ENCODE measurements at places on chromosomes 13 and 19.

DNA sequence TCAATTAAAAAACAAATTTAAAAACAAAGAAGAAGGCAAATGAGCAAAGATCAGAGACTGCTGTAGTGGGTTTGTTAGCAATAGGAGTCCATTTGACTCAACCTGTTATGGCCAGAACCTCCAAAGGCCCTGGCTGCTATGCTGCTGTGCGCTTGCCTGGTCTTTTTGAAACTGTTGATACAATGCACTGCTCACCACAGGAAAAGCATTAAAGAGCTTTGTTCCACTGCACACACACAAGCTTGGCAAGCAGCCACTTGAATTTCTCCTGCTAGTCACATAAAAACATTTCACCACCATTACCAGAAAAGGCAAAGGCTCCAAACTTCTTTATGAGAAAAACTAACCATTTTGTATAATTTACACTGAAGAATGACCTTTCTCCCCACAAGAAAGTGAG, 132.2 kb downstream of the FREM2 start:
- no peak for DNase-seq

DNA sequence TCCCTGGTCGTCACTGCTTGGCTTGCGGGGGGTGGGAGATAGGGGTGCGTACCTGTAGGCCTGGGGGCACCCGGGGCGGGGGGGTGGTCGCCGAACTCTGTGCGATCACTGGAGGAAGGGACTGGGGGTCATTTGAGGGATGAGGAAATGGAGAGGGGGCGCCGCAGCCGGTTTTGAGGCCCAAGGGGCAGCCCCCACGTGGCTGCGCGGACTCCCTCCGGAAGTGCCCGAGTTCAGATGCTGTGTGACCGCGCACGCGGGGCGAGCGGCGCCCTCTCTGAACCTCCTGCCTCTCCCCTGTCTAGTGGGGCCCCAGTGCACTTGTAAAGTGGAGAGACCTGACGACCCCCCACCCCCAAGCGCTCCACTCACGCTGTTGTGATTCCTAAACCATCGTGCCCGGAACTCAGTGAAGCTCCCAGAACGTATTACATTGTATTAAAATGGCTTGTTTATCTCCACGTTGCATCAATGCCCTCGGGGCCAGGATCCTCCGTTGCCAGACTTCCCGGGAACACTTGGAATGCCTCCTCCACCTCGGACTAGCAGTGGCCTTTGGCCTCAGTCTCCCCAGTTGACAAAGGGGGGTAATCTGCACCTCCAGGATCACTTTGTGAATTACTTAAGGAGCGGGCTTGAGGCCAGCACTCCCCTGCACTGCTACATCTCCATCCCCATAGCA, 3.0 kb upstream of the NANOS3 start:
- DNase-seq: no peak

DNA sequence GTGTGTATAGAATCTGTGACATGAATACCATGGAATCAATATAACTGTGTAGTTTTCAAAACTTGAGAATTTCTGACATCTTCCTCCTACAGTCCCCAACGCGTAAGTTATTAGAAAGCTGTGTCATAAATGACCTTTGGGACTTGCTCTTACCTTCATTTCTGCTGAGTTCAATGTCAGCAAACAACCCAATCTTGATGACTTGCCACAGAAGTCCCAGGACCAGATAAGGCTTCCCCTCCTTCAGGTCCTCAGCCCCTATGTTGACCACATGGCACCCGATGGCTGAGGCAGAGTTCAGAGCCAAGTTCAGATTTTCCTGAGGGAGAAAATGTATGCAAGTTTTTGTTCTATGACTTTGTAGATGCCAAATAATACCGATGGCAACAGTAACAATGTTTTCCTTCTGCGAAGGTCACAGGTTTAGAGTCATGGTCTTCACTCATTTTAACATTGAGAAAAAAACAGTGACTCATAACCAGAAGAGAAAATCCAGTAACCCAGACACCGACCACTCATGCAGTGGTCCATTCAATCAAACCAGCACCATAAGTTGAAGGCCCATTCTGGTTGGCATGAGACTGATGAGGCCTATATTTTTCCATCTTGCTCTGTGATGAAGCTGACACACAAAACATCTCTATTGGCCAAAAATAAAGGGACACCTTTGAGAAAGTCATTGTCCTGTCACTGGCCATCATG, 29.2 kb downstream of the LCP1 start:
- no peak for DNase-seq

DNA sequence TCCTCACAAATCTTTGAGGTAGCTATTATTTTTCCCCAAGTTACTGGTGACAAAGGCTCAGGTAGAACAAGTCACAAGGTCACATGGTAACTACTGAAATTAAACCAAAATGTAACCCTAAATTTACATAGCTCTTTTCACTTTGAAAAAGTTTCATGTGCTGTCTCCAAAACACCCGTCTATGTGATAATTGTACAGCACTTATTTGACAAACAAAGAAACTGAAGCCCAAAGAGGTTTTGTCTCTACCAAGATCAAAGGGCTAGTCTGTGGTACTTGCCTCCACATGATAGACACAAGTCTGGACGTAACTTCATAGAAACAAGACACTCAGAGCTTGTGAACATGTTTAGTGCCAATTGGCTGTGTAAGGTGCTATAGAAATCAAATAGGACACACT, 108.3 kb downstream of the SACS start:
- no peak for DNase-seq

- DNase-seq: no peak
Observed at GRCh38 chr13:85379991-85380390, 419.2 kb downstream of the SLITRK6 start.

GRCh38 chr19:43420954-43421353, 6.3 kb downstream of the TEX101 start:
- DNase-seq: no peak

DNA sequence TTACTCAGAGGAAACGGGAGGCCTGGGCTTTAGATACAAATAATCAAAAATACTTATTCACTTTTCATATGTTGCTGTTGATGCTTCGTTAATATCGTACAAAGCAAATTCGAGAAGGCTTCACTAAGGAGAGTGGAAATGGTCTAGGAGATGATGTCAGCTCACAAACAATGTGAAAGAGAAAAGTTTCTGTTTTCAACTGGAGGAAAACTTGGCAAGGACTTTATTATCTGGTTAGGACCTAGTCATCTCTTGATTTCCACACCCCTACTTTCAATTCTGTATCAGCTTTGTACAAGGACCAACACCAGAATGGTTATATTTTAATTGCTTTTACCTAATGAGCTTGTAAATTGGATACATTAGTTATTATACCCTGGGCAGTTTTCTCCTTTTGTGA, 88.0 kb downstream of the SLC10A2 start:
- DNase-seq: no peak

- DNase-seq: no peak
Observed at GRCh38 chr13:34971473-34971872, 29.4 kb downstream of the NBEA start.

DNA sequence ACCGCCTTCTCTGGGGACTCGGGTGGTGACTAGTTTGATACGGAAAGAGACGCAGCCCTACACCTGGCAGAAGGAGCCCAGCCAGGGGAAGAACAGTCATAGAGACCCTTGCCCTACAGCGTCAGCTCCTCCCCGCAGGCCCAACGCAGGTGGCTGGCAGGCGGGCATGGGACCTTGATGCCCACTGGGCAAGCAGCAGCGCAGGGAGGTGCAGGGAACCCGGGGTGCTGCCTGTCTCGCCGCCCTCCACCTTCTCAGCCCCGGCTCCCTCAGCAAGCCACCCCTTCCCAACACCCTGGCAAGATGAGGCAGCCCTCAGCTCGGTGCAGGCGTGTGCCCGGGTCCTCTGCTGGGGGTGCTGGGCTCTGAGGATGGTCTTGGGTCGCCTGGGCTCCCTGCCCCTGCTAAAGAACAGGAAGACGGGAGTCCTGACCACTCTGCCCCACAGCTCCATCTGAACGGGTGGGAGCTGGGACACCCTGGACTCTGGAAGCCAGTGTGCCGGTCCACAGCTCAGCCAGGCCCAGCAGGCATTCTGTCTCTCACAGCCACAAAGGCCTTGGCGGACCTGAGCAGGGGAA, 9.0 kb downstream of the MIER2 start:
- DNase-seq: no peak

- DNase-seq: no peak
Observed at GRCh38 chr19:33796164-33796875, at the start of gene KCTD15. TSS of gene KCTD15 (plus strand) at chr19:33796870. CDS start at chr19:33800455, 3,585 bp downstream.

GRCh38 chr13:95176611-95177259, 124.5 kb downstream of the ABCC4 start:
- no peak for DNase-seq

- no peak for DNase-seq
Observed at GRCh38 chr13:52374873-52375411, 31.0 kb downstream of the THSD1 start.
